ENCODE measurements at places on chromosomes 5 and 9.

DNA sequence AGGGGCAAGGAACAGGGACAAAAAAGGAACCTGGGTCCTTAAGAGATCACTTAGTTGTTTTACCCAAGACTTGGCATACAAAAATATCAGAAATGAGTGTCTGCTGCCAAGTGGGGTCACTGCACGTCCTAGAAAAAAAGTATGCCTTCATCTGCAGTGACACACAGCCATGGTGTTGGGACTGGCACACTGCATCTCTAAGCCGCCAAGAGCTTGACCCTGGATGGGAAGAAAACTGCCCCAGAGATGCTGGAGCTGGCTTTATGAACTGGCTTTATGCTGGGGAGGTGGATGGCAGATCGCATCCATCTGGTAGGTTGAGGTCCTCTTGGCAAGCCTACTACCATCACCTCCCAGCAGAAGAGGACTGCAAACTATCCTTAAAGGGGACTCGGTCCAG, 51.7 kb downstream of the IRF1 start:
- DNase-seq, result no peak

DNA sequence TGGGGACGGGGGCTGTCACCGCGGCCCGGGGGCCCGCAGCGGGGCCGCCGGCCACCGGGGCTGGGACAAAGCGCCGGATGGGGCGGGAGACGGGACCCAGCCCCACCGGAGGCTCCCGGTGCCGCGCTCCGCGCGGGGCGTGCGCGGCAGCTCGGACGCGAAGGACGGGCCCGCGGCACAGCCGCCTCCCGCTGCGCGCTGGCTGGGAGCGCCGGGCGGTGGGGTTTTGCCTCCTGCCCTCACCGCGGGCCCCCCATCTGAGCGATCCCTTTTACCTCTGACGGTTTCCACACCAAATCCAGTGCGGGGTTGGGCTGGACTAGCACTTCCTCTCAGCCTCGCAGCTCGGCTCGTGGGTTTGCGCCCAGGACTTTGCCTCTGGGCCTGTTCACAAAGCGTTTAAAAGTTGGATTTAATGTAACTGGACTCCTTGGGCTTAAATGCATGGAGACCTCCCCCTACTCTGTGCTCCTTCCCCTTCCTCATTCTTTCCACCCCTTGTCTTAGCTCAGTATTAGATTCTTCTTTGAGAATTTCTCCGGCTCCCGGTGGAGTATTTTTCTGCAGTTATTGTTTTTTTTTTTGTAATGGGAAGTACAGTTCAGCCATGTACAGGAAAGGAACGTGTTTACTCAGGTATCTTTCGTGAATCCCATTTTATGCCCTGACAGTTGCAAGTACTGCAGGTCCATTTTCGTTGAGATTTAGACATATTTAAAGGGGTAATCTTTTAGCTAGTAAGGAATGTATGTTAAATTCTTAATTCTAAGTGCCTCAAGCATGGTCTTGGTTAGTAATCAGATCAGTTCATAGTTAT, 691 bp downstream of the FCHO2 start:
- peak; percentile 17 for DNase-seq

GRCh38 chr9:36812556-36812955, 221.5 kb downstream of the PAX5 start:
- no peak for DNase-seq

- no peak for DNase-seq
Measured at GRCh38 chr9:97604901-97605645, 28.1 kb downstream of the TSTD2 start.

DNA sequence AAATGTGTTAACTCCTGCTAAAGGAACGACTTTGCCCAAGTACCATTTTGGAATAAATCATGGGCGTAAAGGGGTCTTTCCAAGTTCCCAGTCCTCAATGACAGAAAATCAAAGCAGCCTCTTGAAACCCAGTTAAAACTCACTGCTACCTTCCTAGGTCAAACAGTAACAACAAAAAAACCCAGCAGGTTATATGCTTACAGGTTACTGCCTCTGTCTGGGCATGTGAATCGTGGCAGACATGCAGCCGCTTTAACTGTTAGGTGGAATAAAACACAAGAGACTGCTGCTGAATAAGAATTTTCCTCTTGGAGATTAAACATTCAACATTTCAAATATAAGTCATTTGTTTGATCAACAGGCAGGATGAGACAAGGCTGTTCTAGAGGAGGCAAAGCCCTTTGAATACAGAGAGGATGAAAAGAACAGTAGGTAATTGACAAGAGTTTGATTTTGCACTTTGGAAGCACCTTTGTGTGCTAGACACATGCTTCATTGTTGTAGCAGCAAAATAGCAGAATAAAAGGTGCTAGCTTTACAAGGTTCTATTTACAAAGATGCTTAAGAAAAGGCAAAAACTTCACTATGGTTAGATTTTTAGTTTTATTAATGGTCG, 319.4 kb downstream of the NDUFS4 start:
- DNase-seq, result no peak

GRCh38 chr5:146363161-146363874, 24.7 kb downstream of the POU4F3 start:
- no peak for DNase-seq

GRCh38 chr5:61801174-61801573, 469.1 kb downstream of the ZSWIM6 start:
- no peak for DNase-seq

DNA sequence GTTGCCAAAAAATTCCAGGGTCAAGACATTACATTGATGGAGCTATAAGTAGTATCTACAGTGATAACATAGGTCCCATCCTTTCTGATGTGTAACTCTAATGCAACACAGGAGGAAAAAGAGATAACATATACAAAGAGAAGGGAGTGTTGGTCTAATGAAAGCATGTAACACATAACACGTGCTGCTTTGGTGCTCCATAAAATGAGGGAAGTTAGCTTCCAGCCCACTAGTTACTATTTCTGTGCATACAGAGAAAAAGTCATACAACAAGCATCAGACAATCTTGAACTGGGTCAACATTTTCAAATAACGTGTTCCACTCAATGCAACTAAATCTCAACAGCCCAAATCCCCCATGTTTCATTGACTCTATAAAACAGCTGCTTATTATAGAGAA, 11.7 kb downstream of the MLLT3 start:
- no peak for DNase-seq

DNA sequence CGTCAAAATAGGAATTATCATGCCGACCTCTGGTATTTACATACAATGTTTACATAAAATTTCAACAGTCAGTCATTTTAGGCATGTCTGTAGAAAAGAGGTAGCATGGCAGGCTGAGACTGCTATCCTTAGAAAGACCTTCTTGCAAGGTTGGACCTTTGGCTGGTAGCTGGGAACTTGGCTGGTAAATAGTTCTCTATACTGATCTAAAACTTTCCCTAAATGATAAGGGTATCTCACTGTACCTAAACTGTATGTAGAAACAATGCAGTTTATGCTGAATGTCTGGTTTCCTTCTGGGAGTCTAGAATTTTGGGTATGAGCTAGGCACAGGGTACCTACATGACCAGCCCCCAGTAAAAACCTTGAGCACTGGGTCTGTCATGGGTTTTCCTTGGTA, 18.0 kb downstream of the FEM1C start:
- DNase-seq, result no peak

- no peak for DNase-seq
Measured at GRCh38 chr9:101451498-101451897, 15.9 kb upstream of the ALDOB start.

- DNase-seq, result no peak
Measured at GRCh38 chr9:113317777-113318176, 14.6 kb upstream of the RNF183 start.

- DNase-seq, result no peak
Measured at GRCh38 chr5:153515301-153515700, 24.8 kb downstream of the GRIA1 start.

DNA sequence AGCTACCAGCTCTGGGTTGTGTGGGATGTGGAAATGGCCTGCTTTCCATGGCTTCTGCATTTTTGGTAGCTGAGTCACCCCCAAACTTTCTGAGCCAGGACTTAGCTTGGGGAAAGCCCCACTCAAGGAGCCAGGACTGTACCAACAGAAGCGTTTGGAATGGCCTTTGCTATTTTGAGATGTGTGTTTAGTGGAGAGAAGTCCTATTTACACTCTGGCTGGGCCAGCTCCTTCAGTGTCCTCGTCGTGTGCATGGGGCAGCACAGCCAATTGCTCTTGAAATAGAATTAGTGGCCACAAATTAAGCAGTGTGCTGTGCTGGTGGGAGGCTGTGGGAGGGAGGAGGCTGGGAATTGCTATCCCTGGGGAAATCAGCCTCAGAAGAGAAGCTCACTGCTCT, 51.6 kb downstream of the ENTREP1 start:
- DNase-seq, result no peak

DNA sequence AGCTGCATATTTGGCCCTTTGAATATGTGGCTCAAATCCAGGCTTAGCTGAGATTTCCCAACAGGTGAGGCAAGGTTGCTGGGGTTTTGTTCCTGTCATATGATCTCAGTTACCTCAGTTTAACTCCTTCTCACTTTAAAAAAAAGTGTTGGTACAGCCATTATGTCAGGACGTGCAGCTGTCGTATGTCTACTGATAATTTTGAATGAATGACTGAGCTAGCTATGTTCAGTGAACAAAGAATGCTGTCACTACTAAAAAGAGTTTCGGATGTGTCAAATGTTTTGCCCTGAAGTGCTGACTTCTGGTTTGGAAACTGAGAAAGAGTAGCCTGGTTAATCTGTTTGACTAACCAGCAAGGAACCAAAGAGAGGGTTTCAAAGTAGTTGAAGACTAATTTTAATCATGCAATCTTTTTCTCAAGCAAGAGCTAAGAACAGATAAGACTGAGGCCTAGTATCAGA, 106.3 kb upstream of the NR3C1 start:
- no peak for DNase-seq

DNA sequence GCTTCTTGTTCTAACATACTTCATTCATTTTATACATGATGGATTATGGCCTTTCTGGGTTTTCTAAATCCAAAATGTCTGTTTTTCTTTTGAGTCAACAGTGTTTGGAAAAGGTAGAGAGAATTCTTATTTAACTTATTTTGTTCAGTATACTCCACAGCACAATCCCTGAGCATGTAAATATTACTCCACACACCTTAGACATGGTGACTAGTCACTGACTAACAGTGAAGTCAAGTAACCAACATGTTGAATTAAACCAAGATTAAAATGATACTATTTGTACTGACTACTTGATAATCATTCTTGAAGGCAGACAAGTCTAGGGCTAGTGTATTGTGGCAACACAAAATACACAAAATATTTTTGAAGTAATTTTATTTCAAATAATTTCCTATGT, 55.0 kb downstream of the HAPLN1 start:
- no peak for DNase-seq

GRCh38 chr5:1546556-1546955, 22.8 kb upstream of the LPCAT1 start:
- no peak for DNase-seq

DNA sequence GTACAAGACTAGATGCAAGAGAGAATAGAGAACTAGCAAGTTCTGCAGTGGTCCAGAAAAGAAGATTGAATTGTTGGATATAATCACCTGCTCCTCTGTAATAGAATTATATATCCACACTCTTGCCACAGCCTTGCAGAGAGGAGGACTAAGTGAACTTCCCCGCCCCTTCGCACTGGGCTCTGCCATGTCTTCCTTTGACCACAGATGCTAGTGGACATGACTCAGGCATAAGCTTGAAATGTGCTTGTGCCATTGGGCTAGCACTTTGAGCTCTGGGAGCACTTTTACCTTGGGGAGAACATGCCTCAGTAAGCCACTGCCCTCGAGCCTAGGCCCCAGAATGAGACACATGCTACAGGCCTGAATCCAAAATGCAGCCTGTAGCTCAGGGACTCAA, 113.5 kb upstream of the RASA1 start:
- no peak for DNase-seq

GRCh38 chr5:55176176-55176818, 3.3 kb upstream of the CDC20B start:
- DNase-seq, result no peak
